A549 treated with RU486 at 1 μM for 4 hours (cell line): ENCODE measurements at places on chromosomes 2 and 18. TPM values are rescaled to one million over a fixed set of nuclear protein-coding genes. Genes with fewer than 3 reads are reported as not detected.

The STON1 gene
- 0.30 to 0.50 TPM (median 0.44 TPM) in 5 replicates for total RNA-seq

The RNF144A gene
- total RNA-seq, result 4.5 to 8.2 TPM (median 7.6 TPM) in 5 replicates

The DLGAP1 gene
- total RNA-seq, result 0.03 to 0.10 TPM in 2 of 5 replicates, not detected in the others

The KIAA2012 gene
- total RNA-seq, result not detected in 5 replicates

The NT5C1B gene
- not detected in 5 replicates for total RNA-seq
